Fibroblast of skin of left quadriceps (primary cell): ENCODE measurements at places on chromosomes 2 and 18.

GRCh38 chr2:113164215-113164929 lies 9.4 kb upstream of the PSD4 start:
- DNase-seq = no peak

GRCh38 chr18:63236921-63237846 lies 82.4 kb downstream of the BCL2 start:
- DNase-seq = no peak

DNA sequence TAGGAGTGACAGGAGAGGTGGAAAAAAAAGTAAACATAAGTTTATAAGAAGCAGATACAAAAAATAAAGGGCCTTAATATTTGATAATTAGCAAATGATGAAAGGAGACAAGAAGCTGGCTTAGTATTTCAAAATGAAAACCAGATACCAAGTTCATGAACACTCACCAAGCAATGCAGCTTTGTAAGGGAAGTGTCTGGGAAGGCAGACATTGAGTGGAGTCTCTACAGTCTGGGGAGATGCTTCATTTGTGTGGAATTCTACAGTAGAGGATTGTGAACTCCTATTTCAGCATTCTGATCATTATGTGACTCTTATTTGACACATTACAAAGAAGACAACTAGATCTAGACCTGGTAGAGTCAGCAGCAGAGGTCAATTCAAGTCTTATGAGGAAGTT lies 1072.7 kb downstream of the DSC3 start:
- DNase-seq = no peak

GRCh38 chr2:23565814-23566213 lies 180.8 kb downstream of the KLHL29 start:
- no peak for DNase-seq

DNA sequence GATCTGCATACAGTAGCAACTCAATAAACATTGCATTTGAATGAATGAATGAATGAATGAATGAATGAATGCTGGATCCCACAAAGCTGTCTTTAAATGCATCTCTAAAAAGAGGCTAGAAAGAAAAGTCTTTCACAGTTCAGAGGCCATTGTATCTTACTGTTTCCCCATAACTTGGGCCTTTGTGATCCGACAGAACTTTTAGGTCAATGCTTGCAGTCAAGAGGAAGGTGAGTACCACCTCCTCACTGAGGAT lies 119.9 kb upstream of the COPS8 start:
- DNase-seq = no peak

- DNase-seq = no peak
These were observed 66.3 kb upstream of the NABP1 start for GRCh38 chr2:191611614-191612013.

GRCh38 chr2:200127848-200128247 lies 172.5 kb downstream of the MAIP1 start:
- peak; percentile 54 for DNase-seq
